Stimulated activated CD4-positive, alpha-beta T cell treated with anti-CD3 and anti-CD28 coated beads, Interleukin-15, amount 100 ng/mL, for 1 hour (primary cell): ENCODE measurements at places on chromosomes 12 and 14.
A peak's percentile ranks its signal among the peaks of the same experiment; 100 is the strongest.

DNA sequence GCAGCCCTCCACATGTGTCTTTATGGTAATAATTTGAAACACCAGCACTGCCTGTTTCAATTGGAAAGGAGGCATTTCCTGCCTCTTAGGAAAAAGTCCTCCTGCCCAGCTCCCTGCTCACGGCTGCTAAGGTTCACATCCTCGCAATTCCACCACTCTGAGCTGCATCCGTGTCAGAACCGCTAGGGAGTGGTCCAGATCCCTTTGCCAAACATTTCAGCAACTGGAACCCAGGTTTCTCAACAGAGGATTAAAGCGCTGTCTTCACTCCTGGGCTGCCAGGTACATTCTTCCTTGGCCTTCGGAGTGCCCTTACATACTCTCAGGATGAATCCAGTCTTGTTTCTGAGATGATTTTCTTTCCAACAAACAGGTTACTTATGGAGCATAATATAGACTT lies 23.3 kb downstream of the C14orf132 start:
- no peak for DNase-seq

DNA sequence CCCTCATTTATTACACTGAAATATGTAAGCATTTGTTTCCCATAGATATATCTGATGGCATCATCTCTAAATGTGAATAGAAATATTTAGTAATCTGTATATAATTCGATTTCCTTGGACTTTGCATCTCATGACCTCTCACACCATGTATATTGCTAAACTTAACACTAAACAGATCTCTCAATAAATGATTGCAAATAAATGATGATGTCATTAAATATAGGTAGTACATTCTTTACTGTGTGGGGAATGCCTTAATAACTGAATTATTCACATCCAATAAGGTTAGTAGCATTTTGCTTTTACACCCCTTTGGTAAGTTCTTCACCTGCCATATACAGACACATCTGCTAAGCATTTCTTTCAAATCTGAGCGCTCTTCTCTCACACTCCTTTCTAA lies 340.5 kb downstream of the FSCB start:
- no peak for DNase-seq

DNA sequence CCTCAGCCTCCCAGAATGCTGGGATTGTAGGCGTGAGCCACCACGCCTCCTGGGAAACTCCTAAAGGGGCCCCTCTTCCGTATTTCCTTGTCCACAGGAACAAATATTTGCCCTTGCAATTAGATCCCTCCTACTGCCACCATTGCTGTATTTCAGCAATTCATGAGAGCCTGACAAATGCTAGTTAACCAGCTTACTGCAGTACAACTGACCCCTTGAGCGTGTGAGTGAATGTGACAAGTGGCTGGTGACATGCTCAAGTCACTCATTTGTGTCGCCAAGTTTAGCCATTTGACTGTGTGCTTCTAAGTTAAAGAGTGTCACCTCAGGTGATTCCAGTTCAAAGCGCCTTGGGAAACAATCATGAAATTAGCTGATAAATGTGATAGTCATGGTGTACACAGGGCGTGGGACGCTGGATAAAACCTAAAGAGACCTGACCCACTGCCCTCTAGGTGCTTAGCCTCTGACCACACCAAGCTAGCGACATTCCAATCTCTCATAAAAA lies 56.1 kb upstream of the MAP1LC3B2 start:
- DNase-seq, result no peak

DNA sequence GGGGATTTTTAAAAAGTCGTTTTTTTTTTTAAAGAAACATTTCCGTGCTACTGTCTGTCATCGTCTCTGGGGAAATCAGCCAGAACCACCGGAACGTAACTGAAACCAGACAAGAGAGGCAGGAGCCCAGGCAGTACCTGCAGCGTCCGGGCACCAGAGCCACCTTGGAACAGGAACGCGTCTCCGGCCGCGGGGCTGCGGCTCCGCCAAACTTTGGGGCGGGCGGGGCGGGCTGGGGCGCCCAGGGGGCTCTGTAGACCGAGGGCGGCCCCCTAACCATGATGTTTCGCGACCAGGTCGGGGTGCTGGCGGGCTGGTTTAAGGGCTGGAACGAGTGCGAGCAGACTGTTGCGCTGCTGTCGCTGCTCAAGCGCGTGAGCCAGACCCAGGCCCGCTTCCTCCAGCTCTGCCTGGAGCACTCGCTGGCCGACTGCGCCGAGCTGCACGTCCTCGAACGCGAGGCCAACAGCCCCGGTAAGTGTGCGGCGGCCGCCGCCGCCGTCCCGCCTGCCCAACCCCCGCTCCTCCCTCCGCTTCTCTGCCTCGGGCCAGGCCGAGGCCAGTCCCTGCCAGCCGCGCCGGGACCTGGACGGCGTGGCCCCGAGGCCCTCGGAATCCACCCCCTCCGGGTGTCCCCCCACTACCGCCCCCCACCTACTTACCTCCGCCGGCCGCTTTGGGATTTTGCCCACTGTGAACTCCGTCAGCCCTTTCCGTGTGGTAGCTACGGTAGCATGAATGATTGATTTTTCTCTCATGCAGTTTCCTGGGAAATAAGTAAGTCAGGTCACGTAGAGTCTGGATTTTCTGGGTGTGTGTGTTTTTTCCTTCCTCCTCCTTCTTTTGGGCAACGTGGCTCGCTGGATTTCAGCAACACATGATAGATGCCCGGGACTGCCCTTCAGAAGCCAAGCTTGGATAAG lies 972 bp downstream of the SAMD4A start:
- peak; percentile 17 for DNase-seq

GRCh38 chr12:25940886-25941285 lies 17.6 kb upstream of the RASSF8 start:
- DNase-seq, result no peak

DNA sequence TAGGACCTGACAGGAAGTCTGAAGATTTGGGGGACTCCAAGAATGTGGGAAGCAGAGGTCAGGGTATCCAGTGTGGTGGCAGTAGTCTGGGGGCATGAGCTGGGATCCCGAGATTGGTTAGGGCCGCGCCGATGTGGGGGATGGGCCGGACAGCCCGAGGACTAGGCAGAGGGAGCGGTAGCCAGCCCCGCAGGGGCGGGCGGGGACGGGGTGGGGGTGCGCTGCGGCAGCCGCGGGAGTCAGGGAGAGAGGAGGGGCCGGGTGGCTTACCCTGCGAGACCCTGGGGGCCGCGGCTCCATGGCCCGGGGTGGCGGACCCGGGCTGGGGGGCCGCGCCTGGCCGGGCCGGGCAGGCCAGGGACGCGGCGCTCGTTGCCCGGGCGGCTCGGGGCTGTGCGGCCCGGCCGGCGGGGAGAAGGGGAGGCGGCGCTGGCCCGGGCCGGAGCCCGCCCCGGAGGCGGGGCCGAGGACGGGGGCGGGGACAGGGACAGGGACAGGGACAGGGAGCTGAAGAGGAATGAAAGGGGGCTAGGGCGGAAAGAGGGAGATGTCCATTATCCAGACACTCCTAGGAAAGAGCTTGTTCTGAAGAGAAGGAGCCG lies 5.6 kb downstream of the ZNF385A start:
- no peak for DNase-seq

- DNase-seq, result no peak
These were observed 1.5 kb upstream of the GPR162 start for GRCh38 chr12:6820166-6820565.

- DNase-seq, result no peak
These were observed 80.8 kb downstream of the GALNT9 start for GRCh38 chr12:132248453-132249167.

- DNase-seq, result no peak
These were observed 10.8 kb downstream of the SDSL start for GRCh38 chr12:113432986-113433385.

GRCh38 chr14:62655166-62655565 lies 390.1 kb downstream of the KCNH5 start:
- DNase-seq, result no peak

- DNase-seq, result no peak
These were observed 282.7 kb downstream of the ATXN7L3B start for GRCh38 chr12:74820324-74820723.

- DNase-seq, result no peak
These were observed 14.0 kb downstream of the NPC2 start for GRCh38 chr14:74478996-74479635.

- DNase-seq, result no peak
These were observed 12.1 kb upstream of the CNIH1 start for GRCh38 chr14:54453252-54453651.

- DNase-seq, result no peak
These were observed 19.3 kb downstream of the SLC25A3 start for GRCh38 chr12:98612696-98613334.

DNA sequence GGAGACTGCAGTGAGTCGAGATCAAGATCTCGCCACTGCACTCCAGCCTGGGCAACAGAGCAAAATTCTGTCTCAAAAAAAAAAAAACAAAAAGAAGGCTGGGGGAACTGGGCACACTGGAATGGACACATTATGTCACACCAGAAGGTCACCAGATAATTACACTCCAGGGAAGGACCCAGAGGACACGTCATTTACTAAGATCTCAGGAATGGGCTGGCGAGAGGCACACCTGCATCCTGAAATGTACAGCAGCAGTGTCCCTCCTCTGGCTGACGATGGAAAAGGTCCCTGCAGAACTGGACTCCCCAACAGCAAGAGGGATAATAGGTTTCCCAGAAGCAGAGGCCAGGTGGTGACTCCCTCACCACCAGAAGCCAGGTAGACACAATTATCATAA lies 243.5 kb downstream of the BCL11B start:
- no peak for DNase-seq

DNA sequence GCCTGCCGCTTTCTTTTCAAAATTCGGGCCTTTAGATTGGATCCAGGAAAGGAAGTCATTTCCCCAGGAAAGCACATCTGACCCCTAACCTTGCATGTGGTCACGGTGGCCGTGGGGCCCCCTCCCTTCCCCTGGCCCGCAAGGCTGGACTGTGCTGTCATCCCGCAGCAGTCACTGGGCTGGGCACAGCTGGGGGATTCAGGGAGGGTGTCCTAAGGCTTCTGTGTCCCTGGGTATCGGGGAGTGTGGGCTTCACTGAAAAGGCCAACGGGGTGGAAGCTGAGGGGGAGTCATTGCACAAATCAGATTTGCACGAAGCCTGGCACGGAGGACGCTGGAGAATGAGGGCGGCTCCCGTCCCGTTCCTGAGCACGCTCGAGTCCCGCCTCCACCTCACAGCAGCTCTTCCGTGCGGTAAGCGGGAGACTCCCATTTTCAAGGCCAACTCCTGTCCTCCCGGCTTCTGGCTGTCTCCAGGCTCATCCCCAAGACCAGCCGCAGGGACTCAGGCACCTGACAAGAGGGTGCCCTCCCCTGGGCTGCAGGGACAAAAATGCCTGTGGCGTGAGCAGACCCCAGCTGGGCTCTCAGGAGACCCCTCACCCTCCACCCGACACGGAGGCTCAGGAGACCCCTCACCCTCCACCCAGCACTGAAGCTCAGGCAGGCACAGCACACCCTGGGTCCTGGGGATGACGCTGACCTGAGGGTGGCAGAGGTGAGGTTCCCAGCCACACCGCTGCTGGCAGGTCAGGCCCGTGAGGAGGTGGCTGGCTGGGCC lies 9.6 kb downstream of the XRCC3 start:
- no peak for DNase-seq

DNA sequence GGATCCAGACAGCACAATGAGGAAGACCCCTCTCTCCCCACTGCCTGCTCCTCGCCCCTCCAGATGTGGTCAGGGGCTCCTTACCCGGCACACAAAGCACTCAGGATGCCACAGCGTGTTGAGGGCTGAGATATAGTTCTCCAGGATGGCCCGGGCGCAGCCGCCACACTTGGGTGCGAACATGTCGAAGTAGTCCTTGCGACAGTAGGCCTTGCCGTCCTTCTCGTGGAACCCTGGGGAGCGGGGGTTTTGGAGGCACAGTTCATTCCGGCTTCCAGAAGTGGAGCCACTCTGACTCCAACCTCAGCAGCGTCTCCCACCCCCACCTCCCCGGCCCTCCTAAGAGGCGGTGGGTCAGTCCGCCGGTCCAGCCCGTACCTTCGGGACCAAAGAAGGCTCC lies 12.8 kb upstream of the RPLP0 start:
- no peak for DNase-seq

DNA sequence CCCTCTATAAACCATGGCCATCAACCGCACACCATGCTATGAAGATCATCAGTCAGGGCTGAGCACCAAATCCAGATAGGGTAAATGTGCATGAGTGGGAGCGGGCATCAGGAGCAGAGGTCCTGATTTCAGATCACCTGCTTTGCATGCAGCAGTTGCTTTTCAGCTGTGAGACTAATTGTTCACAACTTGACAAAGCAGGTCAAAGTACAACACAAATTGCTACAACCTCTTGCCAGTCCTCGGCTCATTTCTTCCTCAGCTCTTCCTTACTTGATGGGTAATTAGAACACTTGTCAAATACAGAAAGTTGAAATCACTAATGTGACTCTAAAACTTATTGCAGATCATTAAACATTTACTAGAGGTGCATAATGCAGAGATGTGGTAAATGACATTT lies 171.6 kb downstream of the PPM1H start:
- DNase-seq, result no peak

- DNase-seq, result no peak
These were observed 7.4 kb downstream of the ASPG start for GRCh38 chr14:104092931-104093365.

- DNase-seq, result no peak
These were observed 1.5 kb downstream of the CAPRIN2 start for GRCh38 chr12:30753233-30753632.

DNA sequence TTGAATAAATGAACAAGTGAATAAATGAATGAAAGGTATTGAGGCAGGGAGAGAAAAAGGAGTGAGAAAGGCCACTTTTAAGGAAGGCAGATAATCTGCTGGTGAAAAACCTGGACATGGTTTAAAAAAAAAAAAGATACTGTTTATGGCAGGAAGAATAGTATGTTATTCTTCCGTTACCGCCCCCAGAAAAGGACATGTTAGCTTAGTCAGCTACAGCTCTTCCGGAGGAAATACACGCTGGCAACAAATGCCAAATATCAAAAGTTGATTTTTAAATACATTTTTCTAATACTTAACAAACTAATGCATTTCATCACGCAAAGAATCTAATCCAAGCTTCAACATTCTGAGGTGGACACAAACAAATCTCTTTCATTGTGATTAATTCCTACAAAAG lies 43.2 kb downstream of the SLC5A8 start:
- DNase-seq, result no peak

- DNase-seq, result no peak
These were observed 11.1 kb downstream of the DICER1 start for GRCh38 chr14:95146079-95146771.

- DNase-seq, result no peak
These were observed 726.2 kb downstream of the SLC6A15 start for GRCh38 chr12:84186433-84186832.

DNA sequence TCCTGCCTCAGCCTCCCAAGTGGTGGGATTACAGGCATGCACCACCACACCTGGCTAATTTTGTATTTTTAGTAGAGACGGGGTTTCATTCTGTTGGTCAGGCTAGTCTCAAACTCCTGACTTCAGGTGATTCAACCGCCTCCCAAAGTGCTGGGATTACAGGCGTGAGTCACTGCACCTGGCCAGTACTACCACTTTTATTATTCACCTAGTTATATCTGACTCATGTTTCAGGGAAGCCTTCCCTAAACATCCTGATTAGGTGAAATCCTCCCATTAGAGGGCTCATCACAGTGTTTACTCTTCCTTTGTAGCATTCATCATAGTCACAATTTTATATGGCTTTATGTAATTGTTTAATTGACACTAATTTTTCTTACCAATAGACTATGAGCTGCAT lies 295.3 kb upstream of the SOX5 start:
- no peak for DNase-seq

GRCh38 chr12:101969-102878 lies 35.7 kb downstream of the IQSEC3 start:
- no peak for DNase-seq

- DNase-seq, result no peak
These were observed 402 bp downstream of the LMNTD1 start for GRCh38 chr12:25552681-25553080.
